ENCODE measurements at places on chromosomes 1 and 21. TPM values are rescaled to one million over a fixed set of nuclear protein-coding genes. Genes with fewer than 3 reads are reported as not detected.

DNA sequence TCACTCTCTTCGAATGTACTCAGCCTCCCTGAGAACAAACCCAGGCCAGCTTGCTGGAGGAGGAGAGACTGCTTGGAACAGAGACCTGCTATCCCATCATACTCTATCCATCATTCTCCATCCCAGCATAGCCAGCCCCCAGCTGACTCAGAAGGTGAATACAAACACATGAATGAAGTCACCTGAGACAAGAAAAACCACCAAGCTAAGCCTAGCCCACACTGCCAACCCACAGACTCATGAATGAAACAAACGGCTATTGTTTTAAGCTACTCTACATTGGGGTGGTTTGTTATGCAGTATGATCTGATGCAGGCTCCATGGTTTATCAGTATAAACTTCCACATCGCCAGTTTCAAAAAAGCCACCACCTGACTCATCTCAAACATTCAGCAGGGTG lies 395.6 kb downstream of the SETD4 start:
- DNase-seq, result no peak

- no peak for DNase-seq
Observed at GRCh38 chr1:246588159-246588721, 22.0 kb downstream of the CNST start.

DNA sequence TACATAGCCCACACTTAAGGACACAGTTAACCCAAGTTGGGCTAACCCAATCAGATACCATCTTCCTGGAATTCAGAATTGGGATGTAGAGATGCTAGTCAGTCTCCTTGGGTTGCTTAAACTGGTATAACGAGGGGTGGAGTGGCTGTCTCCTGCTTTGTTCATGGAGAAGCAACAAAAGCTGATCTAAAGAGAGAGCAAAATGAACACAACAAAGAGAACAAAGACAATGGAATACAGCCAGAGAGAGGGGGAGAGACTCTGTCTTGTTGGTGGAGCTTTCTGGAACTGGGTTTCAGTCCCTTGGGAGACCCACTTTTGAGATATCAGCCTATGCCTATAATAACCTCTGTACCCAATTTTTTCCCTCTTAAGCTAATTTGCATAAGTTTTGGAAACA lies 138.1 kb downstream of the ATG4C start:
- DNase-seq, result no peak

DNA sequence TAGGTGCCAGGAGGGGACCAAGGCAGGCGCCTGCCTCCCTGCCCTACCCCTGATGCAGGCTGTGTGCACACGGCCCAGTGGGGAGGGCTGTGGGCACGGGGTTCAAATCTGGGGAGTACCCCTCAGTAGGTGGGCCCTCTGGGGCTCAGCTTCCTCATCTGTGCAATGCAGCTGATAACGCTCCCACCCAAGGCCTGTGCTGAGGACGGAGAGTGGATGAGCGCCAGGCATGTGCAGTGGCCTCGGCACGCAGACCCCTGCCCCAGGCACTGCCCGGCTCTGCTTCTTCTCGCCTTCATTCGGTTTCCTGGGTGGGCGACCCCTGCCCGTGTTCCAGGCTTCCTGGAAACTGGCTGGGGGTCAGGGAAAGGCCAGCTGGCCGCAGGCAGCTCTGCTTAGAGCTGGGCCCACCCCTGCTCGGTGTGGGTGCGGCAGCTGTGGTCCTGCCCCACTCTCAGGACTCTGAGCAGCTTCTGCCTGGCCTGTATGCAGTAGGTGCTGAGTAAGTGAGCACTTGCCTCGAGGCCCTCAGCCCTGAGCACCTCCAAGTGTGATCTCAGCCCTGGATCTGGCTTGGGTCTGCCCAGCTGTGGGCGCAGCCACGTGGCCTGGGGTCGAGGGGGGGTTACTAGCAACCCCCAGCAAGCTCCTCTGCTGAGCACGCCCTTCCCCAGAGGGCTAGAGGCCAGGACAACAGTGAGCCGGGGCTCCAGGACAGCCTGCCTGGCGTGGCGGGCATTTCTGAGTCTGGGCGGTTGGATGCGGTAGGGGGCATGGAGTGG lies 11.9 kb upstream of the TNFRSF14 start:
- peak; percentile 55 for DNase-seq

The PRSS38 gene
- not detected for total RNA-seq
